NCI-H2107 (cell line): ENCODE measurements at places on chromosomes 7 and 10.

DNA sequence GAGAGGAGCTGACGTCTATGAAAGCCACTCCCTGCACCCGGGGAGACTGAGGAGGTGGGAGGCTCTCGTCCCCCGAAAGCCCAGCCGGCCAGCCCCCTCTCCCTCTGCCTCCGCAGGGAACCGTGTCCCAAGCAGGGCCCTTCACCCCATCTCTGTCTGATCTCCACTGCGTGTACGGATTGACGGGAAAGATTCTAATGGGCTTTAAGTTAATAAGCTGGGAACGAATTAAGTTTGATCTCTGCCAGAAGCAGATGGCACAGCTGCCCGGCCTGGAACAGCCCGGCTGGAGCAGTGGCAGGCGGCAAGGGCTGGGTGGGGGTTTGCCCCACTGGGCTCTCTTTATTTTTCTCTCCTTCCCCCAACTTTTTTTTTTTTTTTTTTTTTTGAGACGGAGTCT is 6.1 kb upstream of the SLC29A4 start:
- no peak for DNase-seq

GRCh38 chr10:102831322-102832071 is 5.7 kb downstream of the CYP17A1 start:
- no peak for DNase-seq

GRCh38 chr10:107215681-107216080 is 51.2 kb upstream of the SORCS1 start:
- no peak for DNase-seq

- DNase-seq = peak; percentile 47
Observed at GRCh38 chr7:75689246-75690099, 49.3 kb downstream of the HIP1 start.

- DNase-seq = no peak
Observed at GRCh38 chr7:121401896-121402295, 5.8 kb upstream of the FAM3C start.

DNA sequence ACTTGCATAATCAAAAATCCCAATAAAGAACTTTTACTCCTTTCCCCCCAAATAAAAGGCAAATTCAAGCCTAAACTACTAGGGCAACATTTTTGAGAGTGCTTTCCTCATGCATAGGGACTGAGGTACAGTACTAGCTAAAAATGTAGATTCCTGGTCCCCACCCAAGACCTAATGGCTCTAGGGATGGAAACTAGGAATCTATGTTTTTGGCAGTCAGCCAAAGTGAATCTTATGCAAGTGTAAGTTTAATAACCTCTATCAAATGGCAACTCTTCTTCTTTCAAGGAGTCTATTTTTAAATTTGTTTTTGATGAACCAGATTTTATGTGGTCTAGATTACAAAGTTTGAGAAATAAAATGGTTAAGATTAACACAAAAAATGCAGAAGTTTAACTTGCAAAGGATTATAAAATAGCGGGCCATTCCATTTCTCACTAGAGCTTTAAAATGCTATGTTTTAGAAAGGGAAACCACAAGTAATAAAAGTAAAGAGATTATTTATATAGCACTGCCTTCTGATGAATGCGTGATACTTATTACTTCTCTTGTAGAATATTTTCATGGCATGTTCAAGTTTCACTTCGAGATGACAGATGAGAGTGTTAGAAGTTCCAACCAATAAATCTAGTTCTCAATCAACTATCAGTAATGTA is 70.4 kb upstream of the MDFIC start:
- DNase-seq = no peak
